ENCODE measurements at places on chromosomes 4 and X. TPM values are rescaled to one million over a fixed set of nuclear protein-coding genes. Genes with fewer than 3 reads are reported as not detected.

DNA sequence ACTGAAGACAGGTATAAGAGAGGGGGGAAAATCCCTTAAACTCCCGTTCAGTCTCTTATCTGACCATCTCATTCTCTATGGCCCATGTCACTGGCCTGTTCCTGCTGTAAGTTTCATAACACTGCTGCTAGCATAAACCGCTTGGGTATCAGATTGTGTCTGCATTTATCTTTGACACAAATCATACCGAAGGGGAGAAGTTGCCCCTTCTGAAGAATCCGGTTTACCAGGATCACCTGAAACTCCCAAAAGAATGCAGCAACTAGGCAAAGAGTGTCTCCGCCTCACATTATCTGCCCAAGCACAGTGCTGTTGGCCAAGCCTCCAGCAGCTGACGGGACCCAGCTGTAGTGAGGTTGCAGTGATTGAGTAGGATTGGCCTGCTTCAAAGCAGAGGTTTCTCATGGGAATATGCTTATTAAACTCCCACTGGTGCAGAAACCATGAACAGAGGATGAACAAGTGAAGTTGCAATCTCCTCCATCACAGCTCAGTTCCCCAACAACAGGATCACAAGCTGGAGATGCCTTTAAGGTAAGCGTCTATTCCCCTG, 71.3 kb upstream of the PUDP start:
- DNase-seq = peak; percentile 12

DNA sequence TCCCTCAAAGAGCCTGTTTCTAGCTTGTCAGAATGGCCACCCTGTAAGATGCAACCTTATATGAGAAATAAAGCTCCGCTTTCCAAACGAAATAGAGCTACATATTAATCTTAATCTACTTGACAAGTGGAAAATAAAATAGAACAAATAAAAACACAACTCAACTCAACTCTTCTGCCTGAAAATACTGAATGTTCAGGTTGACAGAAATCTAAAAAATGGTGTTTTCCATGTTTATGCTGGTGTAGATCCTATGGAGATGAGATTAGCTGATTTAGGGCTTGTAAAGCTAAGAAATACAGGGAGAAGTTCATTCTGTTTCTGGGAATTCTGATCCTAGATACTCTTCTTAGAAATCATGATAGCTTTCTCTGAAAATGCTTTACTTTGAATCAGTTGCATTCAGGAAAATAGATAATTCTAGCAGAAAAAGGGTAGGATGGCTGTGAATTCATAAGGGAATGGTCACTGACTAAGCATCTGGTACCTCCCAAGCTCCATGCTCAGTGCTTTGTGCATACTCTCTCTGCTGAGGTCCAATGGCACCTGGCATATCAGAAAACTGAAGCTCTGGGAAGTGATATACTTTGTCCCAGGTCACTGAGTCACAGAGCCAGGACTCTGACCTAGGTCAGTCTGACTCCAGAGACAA, 89.2 kb upstream of the EXOC1L start:
- DNase-seq = no peak

DNA sequence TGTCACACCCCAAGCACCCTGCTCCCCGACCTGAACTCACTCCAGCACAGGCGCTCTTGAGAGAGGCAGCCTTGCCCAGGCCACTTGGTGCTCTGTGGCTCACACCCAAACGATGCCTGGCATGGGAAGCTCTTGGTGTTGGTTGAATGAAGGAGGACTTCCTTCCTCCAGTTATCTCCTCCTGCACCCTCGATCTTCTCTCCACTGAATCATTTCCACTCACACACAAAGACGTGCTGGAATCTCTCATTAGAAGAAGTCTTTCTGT, 90.5 kb upstream of the TRIM2 start:
- no peak for DNase-seq

DNA sequence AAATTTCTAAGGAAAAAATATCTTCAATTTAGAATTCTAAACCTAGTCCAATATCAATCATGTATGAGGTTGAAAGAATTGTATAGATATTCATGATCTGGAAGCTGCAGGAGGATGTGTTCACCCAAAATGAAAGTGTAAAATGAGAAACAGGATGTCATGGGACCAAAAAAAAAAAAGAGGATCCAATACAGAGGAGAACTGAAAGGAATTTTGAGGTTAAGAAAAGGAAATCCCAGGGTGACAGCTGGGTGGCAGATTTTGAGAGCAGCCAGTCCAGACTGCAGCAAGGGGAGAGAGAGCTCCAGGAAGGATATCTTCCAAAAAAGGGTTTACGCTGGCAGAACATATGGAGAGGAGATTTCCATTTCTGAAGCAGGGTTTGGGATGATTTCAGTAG, 38.9 kb downstream of the TLR10 start:
- no peak for DNase-seq

DNA sequence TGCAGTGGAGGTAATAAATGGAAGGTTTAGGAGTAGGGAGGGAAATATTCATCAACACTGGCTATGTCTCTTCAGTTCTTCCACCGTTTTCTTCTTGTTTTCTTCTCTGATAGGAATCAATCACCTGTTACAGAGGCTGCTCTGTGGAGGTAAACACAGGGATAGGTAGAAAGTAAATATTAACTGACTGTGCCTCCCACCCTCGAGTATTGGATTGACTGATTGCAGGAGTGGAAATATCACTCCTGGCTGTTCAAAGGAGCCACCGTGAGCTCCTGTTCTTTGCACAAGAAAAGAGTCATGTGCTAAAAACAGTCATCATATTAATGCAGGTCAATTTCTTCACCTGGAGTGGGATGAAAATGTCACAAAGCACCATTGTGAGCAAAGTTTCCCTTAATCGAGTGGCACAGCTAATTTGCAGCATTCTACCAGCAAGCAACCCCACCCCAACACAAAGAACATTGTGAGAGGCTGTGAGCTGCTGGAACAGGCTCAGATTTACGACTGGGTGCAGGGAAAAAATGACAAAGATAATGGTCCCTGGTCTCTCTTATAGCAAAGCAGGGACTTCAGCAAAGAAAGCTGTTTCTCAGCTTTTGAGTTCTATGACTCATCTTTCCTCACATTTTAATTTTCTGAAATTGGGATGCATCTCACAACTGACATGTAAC, 113.7 kb upstream of the TSPAN5 start:
- DNase-seq = no peak

GRCh38 chrX:40175511-40176350, 78.0 kb upstream of the BCOR start:
- peak; percentile 73 for DNase-seq

DNA sequence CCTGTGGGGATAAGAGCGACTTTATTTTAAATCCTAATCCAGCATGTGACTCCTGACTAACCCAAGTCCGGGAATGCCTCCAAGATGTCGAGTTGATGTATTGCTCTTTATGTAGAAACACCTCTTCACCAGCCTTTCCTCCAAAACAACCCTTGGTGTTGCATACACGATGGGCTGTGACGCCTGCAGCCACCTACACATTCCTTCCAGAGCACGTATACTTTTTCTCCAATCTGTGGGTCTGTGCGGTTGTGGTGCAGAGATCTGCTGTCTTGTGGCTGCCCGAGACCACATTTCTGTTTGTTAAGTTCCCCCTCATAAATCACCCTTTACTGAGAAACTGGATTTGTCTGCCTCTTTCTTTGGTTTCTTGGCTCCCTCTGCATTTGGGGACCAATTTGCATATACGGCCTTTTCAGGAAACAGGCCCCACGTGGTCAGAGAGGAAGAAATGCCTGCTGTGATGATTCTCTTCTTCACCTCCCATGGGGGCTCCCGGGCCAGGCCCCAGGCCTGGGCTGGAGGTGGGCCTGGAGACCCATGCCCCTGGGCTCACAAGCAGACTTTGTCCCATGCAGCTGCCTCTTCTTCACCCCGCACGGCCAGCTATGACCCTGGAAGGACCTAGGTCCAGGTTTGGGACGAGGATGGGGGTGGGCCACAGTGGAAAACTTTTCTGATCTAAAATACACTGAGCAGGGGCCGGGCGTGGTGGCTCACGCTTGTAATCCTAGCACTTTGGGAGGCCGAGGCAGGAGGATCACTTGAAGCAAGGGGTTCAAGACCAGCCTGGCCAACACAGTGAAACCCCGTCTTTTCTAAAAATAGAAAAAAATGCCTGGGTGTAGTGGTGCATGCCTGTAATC, 21.4 kb upstream of the AFAP1 start:
- DNase-seq = peak; percentile 84

GRCh38 chr4:48141048-48141447, 7.0 kb upstream of the TXK start:
- DNase-seq = no peak

- DNase-seq = no peak
Measured at GRCh38 chrX:110006821-110007375, 4.0 kb downstream of the TMEM164 start.

DNA sequence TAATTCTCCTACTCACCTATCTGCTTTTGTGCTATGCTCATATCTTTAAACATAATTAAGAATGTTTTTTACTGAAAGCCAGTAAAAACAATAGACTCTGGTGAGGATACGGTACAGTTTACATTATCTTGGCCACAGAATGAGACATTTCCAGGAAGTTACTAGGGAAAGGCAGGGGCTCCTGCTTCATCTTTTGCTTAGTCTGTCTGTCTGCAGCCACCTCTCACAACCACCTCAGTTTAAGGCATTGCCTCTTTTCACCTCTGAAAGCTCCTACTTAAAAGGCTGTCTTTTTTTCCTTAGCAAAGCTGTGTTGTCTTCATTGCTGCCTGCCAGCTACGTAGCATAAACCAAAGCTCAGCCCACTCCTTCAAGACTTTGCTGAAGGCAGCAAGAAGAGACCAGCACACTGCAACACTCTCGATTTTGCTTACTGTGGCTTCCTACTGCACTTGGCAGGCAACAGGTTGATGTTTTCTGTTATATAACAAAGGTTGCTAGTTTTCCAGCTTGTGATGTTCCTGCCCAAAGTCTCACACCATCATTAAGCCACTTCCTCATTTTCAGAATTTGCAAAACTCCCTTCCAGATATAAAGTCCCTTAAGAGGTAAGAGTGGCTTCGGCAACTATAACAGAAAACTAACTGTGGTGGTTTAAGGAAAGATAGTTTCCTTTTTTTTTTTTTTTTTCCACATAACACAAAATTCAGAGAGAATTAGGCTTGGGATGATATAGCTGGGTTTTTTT, 432.9 kb downstream of the GRXCR1 start:
- no peak for DNase-seq

DNA sequence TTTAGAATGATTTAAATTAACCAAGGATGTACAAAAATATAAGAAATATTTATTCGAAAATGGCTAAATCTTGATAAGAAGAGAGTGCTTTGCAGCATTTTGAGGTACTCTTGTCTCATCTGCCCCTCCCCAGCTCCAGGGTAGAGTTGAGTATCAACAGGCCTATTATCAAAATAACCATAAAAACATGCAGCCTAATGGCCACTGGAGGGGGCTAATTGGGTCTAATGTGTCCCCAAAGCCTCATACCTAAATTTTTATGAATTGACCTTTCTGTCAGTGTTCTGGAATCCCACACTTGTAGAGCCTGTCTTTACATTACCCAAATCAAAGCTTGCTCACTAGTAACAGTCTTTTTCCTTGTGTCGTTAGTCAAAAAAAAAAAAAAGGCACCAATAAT, 544.9 kb upstream of the CPXCR1 start:
- no peak for DNase-seq

GRCh38 chr4:124499261-124499660, 213.3 kb downstream of the ANKRD50 start:
- DNase-seq = no peak

- no peak for DNase-seq
Measured at GRCh38 chrX:10974920-10975319, 136.2 kb upstream of the HCCS start.

GRCh38 chr4:25271866-25272265, 38.0 kb downstream of the PI4K2B start:
- DNase-seq = no peak

DNA sequence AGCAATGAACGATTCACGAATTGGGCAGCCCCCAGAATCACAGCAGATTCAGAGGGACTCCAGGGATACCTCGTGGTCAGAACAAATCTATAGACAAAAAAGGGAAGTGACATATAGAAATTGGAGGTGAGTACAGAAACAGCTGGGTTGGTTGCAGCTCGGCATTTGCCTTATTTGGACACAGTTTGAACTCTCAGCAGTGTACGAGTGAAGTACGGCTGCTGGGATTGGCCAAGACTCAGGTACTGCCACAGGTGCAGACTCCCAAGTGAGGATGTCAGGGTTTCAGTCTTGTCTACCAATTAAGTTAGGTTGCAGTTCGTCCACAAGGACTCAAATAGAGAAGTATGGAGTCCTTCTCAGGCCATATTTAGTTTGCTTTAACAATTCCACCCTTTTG, 28.2 kb downstream of the HTT-AS start:
- DNase-seq = no peak

- no peak for DNase-seq
Measured at GRCh38 chrX:24055043-24055356, 244 bp downstream of the EIF2S3 start.

GRCh38 chrX:13463608-13464007, 105.8 kb upstream of the EGFL6 start:
- no peak for DNase-seq

DNA sequence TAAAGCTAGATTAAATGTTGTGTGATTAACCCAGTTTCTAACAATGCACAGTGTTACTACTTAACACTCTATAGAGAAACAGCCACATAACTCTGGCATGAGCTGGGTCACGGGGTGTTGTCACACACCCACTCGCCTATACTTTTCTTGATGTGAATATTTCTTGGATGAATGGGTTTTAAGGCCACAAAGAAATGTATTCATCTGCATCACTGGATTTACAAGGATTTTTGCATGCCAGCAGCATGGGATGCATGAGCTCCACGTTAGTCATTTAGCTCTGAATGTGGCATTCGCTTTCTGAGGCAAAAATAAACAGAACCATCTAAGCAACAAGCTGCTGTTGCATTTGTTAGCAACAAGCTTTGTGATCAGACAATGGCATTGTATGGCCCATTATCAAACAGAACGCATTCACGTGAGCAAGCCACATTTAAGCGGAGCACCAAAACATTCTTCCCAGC, 89.7 kb downstream of the LRP2BP start:
- no peak for DNase-seq

- no peak for DNase-seq
Measured at GRCh38 chrX:25805744-25806143, 332.4 kb upstream of the MAGEB18 start.

GRCh38 chrX:153719238-153719637, 4.9 kb downstream of the BCAP31 start:
- no peak for DNase-seq

Gene TBC1D1
- 39.5 TPM for polyA plus RNA-seq

Gene STARD8
- 3.6 TPM for polyA plus RNA-seq

Gene PGAM4
- not detected for polyA plus RNA-seq

Gene UCP1
- not detected for polyA plus RNA-seq

Gene ALAS2
- not detected for polyA plus RNA-seq

Gene PPP4R3C
- polyA plus RNA-seq = not detected

Gene GPR173
- 4.0 TPM for polyA plus RNA-seq

Gene TCEAL7
- polyA plus RNA-seq = 37.1 TPM
